A673 (cell line): ENCODE measurements at places on chromosomes 12 and 14. TPM values are rescaled to one million over a fixed set of nuclear protein-coding genes. Genes with fewer than 3 reads are reported as not detected.
A peak's percentile ranks its signal among the peaks of the same experiment; 100 is the strongest.

DNA sequence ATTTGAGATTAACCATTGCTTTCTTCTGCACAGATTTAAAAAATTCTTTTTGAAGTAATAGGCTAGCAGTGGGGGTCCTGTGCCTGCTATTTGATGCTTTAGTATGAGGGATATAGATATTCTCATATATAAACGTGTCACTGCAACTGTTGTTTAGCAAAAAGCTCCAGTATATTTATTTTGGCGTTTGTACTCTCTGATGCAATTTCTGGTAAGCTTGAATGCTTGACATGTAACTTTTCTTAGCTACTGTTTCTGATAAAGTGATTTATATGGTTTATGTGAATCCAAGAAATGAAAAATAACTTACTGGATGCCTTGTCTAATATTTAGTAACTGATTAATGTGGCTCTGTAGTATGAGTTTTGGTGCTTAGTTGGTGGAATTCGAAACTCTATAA, 77.1 kb downstream of the TTLL5 start:
- no peak overlapping the region for H3K27ac ChIP-seq
- no peaks in the 10 kb centered on the region for H3K4me1 ChIP-seq
- no peak overlapping the region for H3K4me3 ChIP-seq
- peaks cover 16% of the 10 kb centered on the region for H3K36me3 ChIP-seq
- DNase-seq: no peak

DNA sequence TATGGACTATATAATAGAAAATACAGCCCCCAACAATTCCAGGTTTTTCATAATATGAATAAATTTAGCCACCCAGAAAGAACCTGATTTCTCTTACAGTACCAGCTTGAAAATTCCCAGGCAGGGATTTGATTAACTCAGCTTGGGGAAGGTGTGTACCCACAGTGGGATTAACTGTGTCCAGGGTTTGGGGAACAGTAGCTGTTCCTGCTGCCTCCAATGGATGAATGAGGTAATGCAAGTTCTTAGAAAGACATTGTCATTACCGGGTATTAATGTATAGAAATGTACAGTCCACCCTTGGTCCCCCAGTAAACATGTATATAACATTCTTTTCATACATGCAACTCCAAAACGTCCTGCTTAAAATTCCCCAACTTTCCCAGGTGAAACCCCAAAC, 115.6 kb downstream of the LRIG3 start:
- no peaks in the 10 kb centered on the region for H3K4me1 ChIP-seq
- no peak overlapping the region for H3K4me3 ChIP-seq
- peak; percentile 34 for DNase-seq

- H3K36me3 ChIP-seq: no peaks in the 10 kb centered on the region
- peak; percentile 18 for DNase-seq
- peaks cover 71% of the 10 kb centered on the region for H3K27me3 ChIP-seq
- H3K27ac ChIP-seq: no peak overlapping the region
- H3K4me1 ChIP-seq: no peaks in the 10 kb centered on the region
Measured at GRCh38 chr12:119019166-119019565, 37.8 kb downstream of the SRRM4 start.

DNA sequence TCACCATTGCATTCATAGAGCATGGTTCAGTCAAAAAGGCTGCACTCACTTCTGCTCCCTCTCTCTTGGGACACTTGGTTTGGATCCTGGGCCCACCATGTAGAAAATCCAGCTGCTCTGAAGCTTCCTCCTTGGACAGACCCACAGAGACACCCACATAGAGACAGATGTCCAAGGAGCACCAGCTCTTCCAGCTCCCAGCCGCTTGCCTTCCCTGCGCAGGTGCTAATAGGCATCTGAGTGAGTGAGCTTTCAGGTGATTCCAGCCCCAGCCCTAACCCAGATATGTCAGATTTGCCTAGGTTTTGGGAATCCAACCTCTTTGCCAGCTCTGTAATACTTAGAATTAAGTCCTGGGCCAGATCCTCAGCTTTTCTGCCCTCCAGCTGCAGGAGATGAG, 38.6 kb downstream of the DLK1 start:
- H3K4me3 ChIP-seq: no peak overlapping the region
- no peaks in the 10 kb centered on the region for H3K36me3 ChIP-seq
- no peak for DNase-seq
- H3K27me3 ChIP-seq: no peaks in the 10 kb centered on the region

DNA sequence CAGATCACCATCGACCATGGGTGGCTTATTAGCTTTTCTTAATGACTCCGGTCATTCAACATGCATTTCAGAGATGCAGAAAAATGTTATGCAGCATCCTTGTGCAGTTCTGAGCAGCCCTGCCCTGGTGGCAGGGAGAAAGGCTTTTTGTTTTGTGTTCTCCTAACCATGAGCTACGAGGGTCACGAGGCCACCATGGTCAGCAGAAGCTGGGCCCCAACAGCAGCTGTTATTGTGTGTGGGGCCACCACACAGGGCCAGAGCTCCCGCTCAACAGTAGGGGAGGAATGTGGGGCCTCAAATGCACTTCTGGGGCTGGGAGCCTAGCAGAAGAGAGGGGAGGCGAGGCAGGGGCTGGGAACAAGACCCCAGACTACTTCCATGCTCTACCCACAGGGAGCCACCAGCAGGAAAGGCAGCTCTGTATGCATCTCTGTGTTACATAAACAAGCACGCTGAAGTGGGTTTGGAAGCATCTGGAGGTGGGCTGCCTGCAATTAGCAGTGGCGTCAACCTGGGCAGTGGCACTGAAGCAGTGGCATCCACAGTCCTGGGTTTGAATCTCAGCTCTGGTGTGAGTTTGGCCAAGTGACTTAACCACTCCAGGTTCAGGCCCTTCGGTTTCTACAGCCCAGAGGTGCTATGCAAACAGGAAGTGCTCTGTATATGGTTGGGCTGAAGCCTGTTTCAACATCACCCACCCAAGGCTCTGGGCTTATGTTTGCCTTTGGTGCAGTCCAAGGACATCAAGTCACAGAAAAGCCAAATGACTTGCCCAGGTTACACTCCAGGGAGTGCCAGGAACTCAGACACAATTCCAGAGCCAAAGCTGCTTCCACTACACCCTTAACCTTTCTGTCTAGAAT, 16.3 kb downstream of the GLTP start:
- H3K4me1 ChIP-seq: no peaks in the 10 kb centered on the region
- no peak overlapping the region for H3K4me3 ChIP-seq
- DNase-seq: no peak
- H3K27ac ChIP-seq: no peak overlapping the region
- H3K36me3 ChIP-seq: no peaks in the 10 kb centered on the region
- H3K27me3 ChIP-seq: no peaks in the 10 kb centered on the region

GRCh38 chr14:105830171-105830570, 303.8 kb downstream of the TMEM121 start:
- H3K27me3 ChIP-seq: peaks cover 74% of the 10 kb centered on the region
- H3K27ac ChIP-seq: no peak overlapping the region
- no peak overlapping the region for H3K4me3 ChIP-seq
- H3K36me3 ChIP-seq: no peaks in the 10 kb centered on the region

DNA sequence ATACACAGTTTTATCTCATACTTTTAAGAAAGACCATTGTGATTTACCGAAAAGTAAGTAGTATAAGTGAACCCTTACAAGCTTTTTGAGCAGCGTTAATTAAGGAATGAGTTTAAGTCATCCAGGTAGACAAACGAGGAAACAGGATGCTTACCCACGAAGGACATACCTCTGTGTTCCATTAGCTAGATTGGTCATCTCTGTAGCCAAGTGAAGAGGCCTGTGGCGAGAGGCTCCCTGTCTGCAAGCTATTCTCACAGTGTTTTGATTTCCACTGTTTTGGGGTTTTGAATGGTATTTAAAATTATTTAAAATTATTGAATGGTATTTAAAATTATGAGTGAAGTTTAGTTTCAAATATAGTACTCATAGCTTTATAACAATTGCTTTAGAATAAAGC, 342.1 kb upstream of the RGS6 start:
- H3K27me3 ChIP-seq: no peaks in the 10 kb centered on the region
- no peak overlapping the region for H3K4me3 ChIP-seq
- no peaks in the 10 kb centered on the region for H3K36me3 ChIP-seq
- H3K4me1 ChIP-seq: peaks cover 77% of the 10 kb centered on the region
- no peak overlapping the region for H3K27ac ChIP-seq
- no peak for DNase-seq

DNA sequence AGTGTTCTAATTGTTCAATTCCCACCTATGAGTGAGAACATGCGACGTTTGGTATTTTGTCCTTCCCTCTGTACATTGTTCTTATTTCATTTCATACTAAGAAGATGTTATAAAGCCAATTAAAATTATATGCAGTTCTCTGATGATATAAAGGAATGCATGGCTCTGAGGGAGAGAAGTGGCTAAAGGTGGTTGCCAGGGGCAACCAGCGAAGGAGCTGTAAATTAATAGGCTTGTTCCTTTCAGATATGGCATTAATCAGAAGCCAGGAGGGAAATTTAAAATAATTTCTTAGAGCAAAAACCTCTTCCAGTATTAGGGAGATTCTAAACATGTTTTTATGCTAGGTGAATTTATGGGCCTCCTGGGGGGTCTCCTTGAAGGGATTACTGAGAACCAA, 227.8 kb downstream of the TMEM117 start:
- H3K4me1 ChIP-seq: no peaks in the 10 kb centered on the region
- H3K27me3 ChIP-seq: no peaks in the 10 kb centered on the region
- no peak overlapping the region for H3K27ac ChIP-seq
- DNase-seq: no peak

GRCh38 chr12:44929236-44929885, 53.2 kb upstream of the NELL2 start:
- H3K27ac ChIP-seq: peak overlapping the region; percentile 81
- no peak overlapping the region for H3K4me3 ChIP-seq
- peaks cover 27% of the 10 kb centered on the region for H3K4me1 ChIP-seq
- DNase-seq: peak; percentile 70
- no peaks in the 10 kb centered on the region for H3K36me3 ChIP-seq

DNA sequence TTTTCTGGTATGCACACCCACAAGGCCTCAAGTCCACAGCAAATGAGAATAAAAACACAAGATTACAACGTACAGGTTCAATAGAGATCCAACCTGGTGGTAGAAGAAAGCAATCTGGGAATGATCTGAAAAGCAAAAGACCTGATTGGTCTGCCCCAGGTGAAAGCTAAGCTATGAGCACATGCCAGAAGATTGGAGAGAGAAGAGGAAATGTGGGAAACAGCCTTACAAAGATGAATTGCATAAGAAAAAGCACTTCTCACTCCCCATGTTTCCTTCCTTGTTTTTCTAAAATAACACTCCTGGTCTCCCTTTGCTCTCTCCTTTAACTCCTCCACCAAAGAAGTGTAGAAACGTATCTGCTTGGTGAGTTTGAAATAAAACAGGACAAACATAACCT, 77.3 kb upstream of the ANO6 start:
- no peaks in the 10 kb centered on the region for H3K4me1 ChIP-seq
- DNase-seq: no peak
- no peaks in the 10 kb centered on the region for H3K27me3 ChIP-seq

- H3K27me3 ChIP-seq: no peaks in the 10 kb centered on the region
- no peak overlapping the region for H3K27ac ChIP-seq
- H3K4me1 ChIP-seq: peaks cover 3% of the 10 kb centered on the region
- H3K36me3 ChIP-seq: no peaks in the 10 kb centered on the region
- H3K4me3 ChIP-seq: no peak overlapping the region
Measured at GRCh38 chr12:92237762-92238523, 92.3 kb upstream of the BTG1 start.

- DNase-seq: no peak
- H3K36me3 ChIP-seq: no peaks in the 10 kb centered on the region
- no peak overlapping the region for H3K4me3 ChIP-seq
- peaks cover 46% of the 10 kb centered on the region for H3K4me1 ChIP-seq
- H3K27me3 ChIP-seq: no peaks in the 10 kb centered on the region
Measured at GRCh38 chr14:61179061-61179690, 102.0 kb downstream of the TMEM30B start.

DNA sequence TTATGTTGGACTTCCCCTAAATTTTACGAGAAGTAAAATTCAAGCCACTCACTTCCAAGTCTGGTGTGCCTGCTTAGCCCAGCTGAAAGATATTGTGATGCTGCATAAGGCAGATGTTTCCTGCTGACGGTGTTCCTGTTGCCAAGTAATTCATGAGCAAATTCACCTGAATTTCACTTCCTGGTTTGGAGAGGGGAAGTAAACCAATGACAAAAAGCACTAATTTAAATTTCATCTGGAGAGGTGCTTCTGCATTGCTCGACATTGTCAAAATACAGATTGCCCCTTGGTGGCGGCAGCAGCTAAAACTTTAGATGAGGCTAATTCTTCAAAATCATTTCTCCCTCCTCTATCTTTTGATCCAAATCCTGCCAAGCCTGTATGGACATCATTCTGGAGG, 281.1 kb downstream of the AACS start:
- H3K4me3 ChIP-seq: no peak overlapping the region
- no peak for DNase-seq
- H3K27me3 ChIP-seq: no peaks in the 10 kb centered on the region
- no peaks in the 10 kb centered on the region for H3K36me3 ChIP-seq

DNA sequence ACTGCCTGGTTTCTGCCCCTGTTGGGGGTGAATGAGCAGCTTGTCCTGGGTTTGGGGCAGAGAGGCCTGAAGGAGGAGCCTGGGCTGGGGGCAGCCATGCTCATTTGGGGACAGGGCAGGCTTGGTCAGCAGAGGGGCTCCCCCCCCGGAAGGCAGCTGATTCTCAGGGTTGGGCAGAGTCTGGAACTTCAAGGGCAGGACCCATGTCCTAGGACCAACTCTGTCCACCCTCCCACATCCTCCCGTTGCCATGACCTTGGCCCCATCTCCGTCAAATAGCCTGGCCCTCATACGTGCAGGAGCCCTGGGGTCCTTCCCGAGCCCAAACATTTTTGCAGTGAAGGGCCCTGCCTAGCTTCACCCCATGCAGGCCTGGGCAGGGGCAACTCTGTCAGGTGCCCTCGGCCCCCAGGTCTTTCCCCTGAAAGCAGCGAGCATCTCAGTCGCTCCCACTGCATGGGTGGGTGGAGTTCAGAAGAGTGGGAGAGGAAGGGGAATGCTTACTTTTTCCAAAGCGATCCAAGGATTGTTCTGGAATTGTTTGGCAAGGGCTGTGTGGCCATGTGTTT, 32.6 kb downstream of the TNFAIP2 start:
- no peak overlapping the region for H3K4me3 ChIP-seq
- no peaks in the 10 kb centered on the region for H3K27me3 ChIP-seq
- no peaks in the 10 kb centered on the region for H3K36me3 ChIP-seq
- no peaks in the 10 kb centered on the region for H3K4me1 ChIP-seq

GRCh38 chr14:55580470-55581341, 699 bp downstream of the KTN1 start:
- H3K27ac ChIP-seq: peak overlapping the region; percentile 89
- peaks cover 51% of the 10 kb centered on the region for H3K4me1 ChIP-seq
- peak; percentile 67 for DNase-seq
- no peaks in the 10 kb centered on the region for H3K27me3 ChIP-seq
- H3K4me3 ChIP-seq: peak overlapping the region; percentile 92

- H3K4me1 ChIP-seq: no peaks in the 10 kb centered on the region
- DNase-seq: no peak
- H3K36me3 ChIP-seq: peaks cover 9% of the 10 kb centered on the region
- no peak overlapping the region for H3K27ac ChIP-seq
Measured at GRCh38 chr12:122956035-122956434, 10.2 kb downstream of the ABCB9 start.

Gene GZMB
- total RNA-seq: not detected in 2 replicates

Gene ADIPOR2
- total RNA-seq: 74.4 and 84.0 TPM in 2 replicates

Gene RPS6KA5
- 7.6 and 7.9 TPM in 2 replicates for total RNA-seq

Gene CPNE6
- not detected in 2 replicates for total RNA-seq

Gene MGST1
- total RNA-seq: 28.5 and 30.0 TPM in 2 replicates

Gene TAMALIN
- total RNA-seq: 4.8 and 5.4 TPM in 2 replicates

Gene CLEC14A
- not detected in 2 replicates for total RNA-seq

Gene IL22
- total RNA-seq: not detected in 2 replicates

Gene LRRIQ1
- total RNA-seq: 2.7 and 3.4 TPM in 2 replicates

Gene LHX5
- total RNA-seq: not detected in 2 replicates

Gene MAP1LC3B2
- 1.7 and 3.9 TPM in 2 replicates for total RNA-seq
